Stimulated activated effector memory CD8-positive, alpha-beta T cell treated with anti-CD3 and anti-CD28 coated beads, Interleukin-12 subunit alpha, Interleukin-12 subunit beta, amount 100 ng/mL, for 72 hours (primary cell): ENCODE measurements at places on chromosomes 11 and 22.

DNA sequence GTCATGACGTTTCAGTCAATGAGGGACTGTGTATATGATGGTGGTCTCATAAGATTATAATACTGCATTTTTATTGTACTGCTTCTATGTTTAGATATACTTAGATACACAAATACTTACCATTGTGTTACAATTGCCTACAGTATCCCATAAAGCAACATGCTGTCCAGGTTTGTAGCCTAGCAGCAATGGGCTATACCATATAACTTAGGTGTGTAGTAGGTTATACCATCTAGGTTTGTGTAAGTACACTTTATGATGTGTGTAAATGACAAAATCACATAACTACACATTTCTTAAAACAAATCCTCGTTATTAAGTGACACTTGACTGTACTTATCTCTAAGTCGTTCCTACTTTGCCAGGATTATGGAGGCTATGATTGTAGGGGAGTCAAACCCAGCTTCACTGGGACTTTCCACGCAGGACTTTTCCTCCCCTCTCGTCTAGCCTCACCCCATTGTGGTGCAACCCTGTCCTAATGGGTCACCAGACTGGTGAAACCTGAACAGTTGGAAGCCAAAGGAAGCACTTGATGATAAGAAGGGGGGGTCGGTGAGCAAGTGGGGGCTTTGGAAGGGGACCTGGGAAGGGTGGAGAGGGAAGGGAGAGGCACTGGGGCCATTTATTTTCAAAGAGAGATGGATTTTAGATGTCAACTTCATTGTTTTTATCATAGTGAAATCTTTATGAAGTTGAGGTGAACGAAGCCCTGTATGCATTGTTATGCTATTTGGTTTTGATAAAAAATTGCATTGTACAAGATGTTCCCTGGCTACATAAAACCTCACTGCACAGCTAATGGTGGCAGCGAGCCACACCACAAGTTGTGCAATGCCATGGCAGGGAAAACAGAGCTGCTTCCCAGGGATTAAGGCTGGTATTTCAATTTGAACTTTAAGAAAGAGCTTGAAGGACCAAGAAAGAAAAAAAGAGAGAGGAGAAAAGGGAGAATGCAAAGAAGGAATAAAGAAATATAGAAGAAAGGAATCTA is 129.1 kb downstream of the EHF start:
- DNase-seq, result no peak

GRCh38 chr11:64900263-64900678 is 16.7 kb downstream of the ATG2A start:
- DNase-seq, result no peak

- DNase-seq, result no peak
Measured at GRCh38 chr11:60923800-60924109, 505 bp upstream of the TMEM132A start.

DNA sequence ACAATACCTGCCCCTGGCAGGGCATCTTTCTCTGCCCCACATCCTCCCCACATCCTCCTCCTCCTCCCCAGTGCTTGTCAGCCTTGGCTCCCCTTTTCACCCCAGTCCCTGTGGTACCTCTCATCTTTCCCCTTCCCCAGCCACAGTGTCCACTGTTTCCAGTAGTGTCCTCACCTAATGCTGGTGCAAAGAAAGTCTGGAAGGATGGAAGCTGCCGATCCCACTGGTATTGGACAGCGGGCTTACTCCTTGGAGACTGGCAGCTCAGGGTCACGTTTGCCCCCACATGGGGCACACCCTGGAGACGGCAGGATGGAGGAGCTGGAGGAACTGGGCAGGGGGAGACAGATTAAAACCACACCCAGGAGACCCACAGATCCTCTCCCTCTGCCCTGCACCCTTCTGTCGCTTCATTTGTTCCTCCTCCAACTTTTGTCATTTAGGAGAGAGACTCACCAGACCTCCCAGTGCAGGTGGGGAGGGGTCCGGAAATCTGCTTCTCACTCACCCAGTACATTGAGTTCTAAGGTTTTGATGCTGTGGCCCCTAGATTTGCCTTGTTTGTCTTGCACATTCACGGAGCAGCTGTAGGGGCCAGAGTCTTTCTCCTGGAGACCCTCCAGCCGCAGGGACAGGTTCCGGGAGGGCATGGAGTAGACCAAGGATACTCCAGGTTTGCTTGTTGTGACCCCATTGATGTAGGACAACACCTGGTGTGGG is 4.1 kb upstream of the VSIG2 start:
- no peak for DNase-seq

DNA sequence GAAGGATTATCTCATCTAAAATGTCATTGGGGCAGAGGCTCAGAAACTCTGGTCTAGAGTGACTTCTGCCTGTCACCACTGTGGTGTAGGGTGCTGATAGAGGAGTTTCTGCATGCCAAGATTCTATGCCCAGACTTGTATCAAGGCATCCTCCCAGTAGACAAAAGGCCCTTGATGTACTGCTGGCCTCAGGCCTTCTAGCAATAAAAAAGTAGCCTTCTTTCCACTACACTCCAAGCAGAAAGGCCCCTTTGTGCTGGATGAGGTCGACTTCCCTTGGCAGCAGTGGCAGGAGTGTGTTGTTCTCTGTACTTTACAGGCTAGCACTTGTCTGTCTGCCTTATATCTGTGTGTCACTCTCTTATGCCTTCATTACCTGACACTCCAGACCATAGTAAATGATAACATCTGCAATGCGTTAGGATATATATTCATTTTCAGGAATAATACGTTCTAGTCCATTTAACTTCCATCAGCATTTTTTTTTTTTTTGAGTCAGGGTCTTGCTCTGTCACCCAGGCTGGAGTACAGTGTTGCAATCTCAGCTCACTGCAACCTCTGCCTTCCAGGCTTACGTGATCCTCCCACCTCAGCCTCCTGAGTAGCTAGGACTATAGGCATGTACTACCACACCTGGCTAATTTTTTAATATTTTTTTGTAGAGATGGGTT is 49.5 kb upstream of the RRM1 start:
- no peak for DNase-seq

GRCh38 chr11:3732671-3733436 is 61.7 kb upstream of the CHRNA10 start:
- no peak for DNase-seq

DNA sequence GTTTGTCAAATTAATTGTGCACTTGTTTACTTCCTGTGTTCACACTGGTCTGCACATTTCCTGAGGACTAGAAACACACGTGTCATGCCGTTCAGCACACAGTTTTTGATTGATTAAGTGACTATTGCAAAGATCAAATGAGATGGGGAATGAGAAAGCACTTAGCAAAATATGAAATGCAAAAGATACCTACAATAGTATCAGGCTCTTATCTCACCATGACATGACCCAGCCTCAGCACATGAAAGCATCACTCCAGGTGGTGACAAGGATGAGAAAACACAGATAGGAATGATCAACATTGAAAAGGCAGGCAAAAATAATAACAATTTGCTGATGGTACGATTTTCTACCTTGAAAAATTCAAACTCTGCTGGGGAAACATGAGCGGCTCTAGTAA is 42.1 kb upstream of the TP53I11 start:
- no peak for DNase-seq

- DNase-seq, result no peak
Measured at GRCh38 chr22:19940536-19941364, 822 bp upstream of the COMT start.

GRCh38 chr11:87926250-87926970 is 248.8 kb downstream of the RAB38 start:
- no peak for DNase-seq

- DNase-seq, result peak; percentile 59
Measured at GRCh38 chr22:21632237-21632895, at the start of gene CCDC116. Gene CCDC116 (plus strand): TSS chr22:21632760. CDS start chr22:21633182, 422 bp downstream.

GRCh38 chr11:72353861-72354260 is 80.5 kb downstream of the CLPB start:
- DNase-seq, result no peak

DNA sequence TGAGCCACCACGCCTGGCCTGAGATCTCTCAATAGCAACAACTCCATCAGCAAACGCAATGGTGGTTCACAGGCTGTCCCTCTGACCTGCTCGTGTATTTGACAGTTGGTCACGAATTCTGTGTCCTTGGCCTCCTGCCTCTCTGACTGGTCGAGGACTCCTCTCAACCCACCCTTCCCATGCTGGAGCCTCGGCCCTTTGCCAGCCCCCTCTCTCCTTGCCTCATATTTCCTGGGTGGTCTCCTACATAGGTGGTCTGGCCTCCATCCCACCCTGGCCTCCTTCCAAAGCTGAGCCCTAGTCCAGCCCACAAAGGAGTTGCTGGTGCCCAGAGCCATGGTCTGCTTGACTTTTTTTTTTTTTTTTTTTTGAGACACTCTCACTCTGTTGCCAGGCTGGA is 11.4 kb upstream of the A4GALT start:
- DNase-seq, result no peak
